Stimulated activated CD8-positive, alpha-beta memory T cell treated with anti-CD3 and anti-CD28 coated beads, Interleukin-4, amount 100 ng/mL, for 1 hour (primary cell): ENCODE measurements at places on chromosomes 13 and 19.
A peak's percentile ranks its signal among the peaks of the same experiment; 100 is the strongest.

GRCh38 chr13:101959016-101959415 lies 442.8 kb downstream of the FGF14 start:
- DNase-seq: no peak

DNA sequence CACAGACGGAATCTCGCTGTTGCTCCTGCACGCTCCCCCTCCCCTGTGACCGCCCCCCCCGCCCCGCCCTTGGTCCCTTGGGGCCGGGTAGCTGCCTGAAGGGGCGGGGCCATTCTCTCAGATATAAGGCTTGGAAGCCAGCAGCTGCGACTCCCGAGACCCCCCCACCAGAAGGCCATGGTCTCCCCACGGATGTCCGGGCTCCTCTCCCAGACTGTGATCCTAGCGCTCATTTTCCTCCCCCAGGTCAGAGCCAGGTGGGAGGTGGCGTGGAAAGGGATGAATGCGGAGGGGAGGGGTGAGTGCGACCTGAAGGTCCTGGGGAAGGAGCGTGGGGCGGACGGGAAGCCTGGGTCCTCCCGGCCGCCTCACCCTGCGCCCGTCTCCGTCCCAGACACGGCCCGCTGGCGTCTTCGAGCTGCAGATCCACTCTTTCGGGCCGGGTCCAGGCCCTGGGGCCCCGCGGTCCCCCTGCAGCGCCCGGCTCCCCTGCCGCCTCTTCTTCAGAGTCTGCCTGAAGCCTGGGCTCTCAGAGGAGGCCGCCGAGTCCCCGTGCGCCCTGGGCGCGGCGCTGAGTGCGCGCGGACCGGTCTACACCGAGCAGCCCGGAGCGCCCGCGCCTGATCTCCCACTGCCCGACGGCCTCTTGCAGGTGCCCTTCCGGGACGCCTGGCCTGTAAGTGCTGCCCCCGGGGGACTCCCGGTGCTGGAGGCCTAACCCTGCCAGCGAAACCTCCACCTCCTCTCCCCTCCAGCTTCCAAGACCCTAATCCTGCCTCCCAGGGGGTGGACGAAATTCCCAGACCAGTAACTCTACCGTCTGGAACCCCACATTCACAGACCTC lies at the start of gene DLL3:
Gene DLL3 (plus strand): TSS at position 150 of the 845 bp plus-strand sequence. CDS start 28 bp downstream, at position 178.
- DNase-seq: no peak

DNA sequence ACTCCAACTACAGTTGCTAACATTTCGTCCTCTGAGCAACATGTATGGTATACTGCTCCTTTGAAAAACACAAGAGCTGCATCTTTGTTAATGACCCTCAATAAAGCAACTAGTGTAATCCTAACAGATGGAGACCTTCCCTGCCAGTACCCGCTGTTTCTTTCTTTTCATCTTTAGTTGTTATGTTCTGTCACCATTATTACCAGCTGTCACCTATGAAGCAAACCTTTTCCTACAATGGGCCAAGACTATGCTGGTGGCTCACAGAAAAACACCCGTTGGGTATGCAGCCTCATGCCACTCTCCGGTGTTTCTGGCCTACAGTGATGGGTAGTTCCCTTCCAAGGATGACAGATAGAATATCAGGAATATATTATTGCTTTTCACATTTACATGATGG lies 29.7 kb upstream of the CYSLTR2 start:
- DNase-seq: no peak

- no peak for DNase-seq
Observed at GRCh38 chr13:107185889-107186288, 618.0 kb upstream of the ARGLU1 start.

- DNase-seq: peak; percentile 7
Observed at GRCh38 chr19:28633319-28634018, 579.5 kb downstream of the UQCRFS1 start.

DNA sequence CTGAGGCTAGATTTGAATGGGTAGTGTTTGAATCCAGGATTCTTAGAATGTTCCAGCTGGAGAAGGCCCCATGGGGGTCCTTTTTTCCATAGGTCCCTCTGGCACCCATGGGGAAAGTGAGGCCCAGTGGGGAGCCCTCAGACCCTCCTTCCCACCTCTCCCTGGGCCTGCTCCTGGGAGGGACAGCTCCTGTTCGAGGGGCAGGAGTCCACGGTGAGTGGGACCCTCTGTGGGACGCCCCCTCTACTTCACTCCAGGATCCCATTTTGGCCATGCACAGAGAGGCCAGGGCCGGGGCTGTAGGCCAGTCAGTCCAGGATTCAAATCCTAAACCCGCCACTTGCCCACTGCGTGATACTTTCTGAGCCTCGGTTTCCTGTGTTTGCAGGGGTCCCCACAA lies 7.6 kb downstream of the MEF2B start:
- DNase-seq: no peak

DNA sequence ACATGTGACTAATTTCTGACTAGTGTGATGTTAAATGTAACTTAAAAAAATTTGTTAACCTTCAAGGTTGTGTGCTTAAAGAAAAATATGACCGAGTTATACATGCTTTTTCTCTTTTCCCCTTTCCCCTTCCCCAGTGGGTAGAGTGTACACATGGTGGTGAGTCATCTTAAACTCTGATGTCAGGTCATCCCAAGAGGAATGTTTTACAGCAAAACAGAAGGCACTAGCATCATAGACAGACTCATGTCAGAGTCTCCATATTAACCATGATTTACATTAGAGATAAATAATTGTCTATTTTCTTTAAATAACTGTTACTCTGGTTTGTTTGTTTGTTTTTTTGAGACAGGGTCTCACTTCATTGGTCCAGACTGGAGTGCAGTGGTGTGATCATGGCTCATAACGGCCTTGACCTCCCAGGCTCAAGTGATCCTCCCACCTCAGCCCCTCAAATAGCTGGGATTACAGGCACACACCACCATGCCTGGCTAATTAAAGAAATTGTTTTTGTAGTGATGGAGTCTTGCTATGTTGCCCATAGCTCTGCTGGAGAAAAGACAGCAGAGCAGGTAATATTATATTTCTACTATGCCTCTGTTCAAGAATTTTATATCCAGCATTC lies 160.4 kb upstream of the PCDH9 start:
- DNase-seq: no peak

GRCh38 chr19:13302526-13303270 lies 152.5 kb downstream of the IER2 start:
- no peak for DNase-seq

- no peak for DNase-seq
Observed at GRCh38 chr13:41955605-41956004, 5.3 kb downstream of the VWA8 start.

GRCh38 chr13:66087269-66087710 lies 1142.8 kb downstream of the PCDH9 start:
- no peak for DNase-seq

GRCh38 chr13:27415116-27415515 lies 9.3 kb upstream of the GTF3A start:
- DNase-seq: no peak

GRCh38 chr19:2627319-2627829 lies 75.1 kb downstream of the GNG7 start:
- no peak for DNase-seq

DNA sequence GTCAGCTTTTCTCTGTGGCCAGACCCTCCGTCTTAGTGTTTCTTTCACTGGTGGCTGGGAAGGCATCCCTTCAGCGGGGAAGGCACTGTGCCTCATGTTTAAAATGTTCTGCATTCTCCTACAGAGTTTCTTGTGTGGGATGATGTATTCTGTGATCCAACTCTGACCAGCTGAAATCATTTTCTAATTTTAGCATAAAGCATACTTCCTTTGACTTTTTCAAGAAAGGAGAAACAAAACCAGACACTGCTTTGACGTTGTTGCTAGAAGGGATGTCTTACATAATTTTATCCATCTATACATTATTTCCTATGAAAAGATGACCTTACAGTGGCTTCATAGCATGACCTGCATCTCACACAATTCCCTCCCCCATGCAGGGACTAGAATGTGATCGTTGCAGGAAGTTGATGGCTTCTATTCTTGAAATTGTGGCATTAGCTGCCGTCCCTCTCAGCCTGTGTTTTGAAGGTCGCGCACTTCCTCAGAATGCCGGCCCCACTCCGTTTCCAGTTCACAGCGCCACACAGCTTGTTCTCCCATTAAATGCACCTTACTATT lies 38.6 kb upstream of the TEX29 start:
- no peak for DNase-seq

DNA sequence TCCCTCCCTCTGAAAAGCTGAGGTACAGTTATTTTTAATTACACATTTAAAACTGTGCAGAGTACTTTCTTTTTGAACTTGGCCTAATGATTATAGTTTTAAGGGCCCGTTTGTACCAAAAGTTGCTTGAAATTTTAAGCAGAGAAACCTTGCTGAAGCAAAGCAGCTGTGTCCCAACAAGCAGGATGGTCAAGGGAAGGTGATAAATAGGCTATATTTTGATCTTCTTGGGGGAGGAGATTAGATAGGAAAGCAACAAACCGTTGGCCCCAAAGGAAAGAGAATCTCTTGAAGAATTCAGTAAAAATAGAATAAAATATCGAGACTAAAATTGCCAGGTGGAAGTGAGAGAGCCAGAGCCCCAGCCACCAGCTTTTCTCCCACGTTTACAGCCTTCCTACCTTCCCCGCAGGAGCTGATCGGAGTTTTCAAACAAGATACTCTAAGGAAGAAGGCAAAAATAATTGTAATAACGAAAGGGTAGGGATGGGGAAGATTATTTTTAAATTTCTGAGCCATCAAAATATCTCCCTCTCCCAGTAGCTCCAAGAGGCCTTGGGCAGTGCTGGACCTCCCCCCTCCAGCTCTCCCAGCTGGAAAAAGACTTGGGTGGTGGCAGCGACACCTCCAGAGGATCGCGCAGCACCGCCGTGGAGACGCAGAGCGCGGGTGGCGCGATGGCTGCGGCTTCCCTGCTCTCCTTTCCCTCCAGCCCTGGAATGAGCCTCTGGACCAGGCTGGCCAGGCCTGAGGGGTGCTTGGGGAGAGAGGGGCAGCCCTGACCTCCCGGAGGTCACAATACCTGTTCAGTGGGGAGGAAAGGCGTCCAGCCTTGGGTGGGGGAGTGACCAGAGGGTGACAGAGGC lies 5.8 kb downstream of the ZIC2 start:
- DNase-seq: no peak

- no peak for DNase-seq
Observed at GRCh38 chr19:48739404-48740163, 826 bp downstream of the RASIP1 start.
